ENCODE measurements at places on chromosomes 5 and 9.

GRCh38 chr5:112257976-112258375 lies 161.1 kb downstream of the EPB41L4A start:
- no peak for DNase-seq

DNA sequence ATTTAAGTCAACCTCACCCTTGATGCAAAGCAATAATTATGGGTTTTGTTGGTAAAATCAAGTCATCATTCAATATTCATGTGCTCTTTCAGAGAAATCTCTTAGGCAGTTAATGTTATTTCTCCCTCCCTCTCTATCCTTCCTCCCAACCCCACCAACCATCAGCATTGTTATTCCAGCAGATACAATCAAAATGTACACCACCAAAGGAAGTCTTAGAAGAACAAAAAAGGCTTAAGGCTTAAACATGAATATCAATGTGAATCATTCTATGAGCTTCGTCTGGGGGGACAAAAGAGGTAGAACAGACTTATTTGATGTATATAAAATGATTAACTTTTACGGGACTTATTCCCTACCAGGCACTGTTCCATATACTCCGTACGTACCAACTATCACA lies 404.4 kb downstream of the ARHGEF28 start:
- no peak for DNase-seq

GRCh38 chr5:3032513-3032912 lies 281.0 kb upstream of the IRX2 start:
- no peak for DNase-seq

- no peak for DNase-seq
Measured at GRCh38 chr9:37923118-37923795, 19.3 kb upstream of the SLC25A51 start.
